ENCODE measurements at places on chromosomes 16 and 17. TPM values are rescaled to one million over a fixed set of nuclear protein-coding genes. Genes with fewer than 3 reads are reported as not detected.

DNA sequence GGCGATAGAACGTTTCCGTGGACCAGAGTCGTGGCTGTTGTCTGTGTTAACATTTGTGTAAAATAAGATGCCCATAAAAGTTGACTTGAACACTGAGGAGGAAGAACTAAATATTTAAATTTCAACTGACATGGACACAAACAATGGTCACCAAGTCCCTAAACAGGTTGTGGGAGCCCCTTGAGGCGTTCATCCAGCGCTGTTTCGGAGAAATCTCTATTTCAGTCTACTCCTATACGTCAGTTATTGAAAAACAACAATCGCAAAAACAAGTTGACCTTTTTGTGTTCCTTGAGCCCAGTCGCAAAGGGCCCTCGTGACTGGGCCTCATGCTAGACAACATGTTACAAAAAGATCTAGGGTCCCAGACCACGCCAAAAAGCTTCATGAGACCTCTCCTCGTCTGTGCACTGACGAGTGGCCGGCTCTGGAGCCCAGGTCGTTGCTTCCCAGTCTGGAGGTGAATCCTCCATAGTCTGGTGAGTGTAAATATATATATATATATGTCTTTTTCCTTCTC, 439 bp upstream of the TMEM231 start:
- peaks cover 5% of the 10 kb centered on the region for H3K4me1 ChIP-seq
- H3K4me3 ChIP-seq = peak overlapping the region; percentile 21
- H3K36me3 ChIP-seq = no peaks in the 10 kb centered on the region
- H3K27me3 ChIP-seq = peaks cover 8% of the 10 kb centered on the region
- no peak for DNase-seq

GRCh38 chr16:56742030-56742984, 12.4 kb downstream of the NUP93 start:
- no peaks in the 10 kb centered on the region for H3K27me3 ChIP-seq
- peak overlapping the region; percentile 91 for H3K27ac ChIP-seq
- DNase-seq = peak; percentile 92
- H3K4me1 ChIP-seq = peaks cover 16% of the 10 kb centered on the region
- no peaks in the 10 kb centered on the region for H3K36me3 ChIP-seq

Gene GLP2R
- under 0.01 TPM for total RNA-seq

Gene SLC13A5
- not detected for total RNA-seq

- DNase-seq = no peak
- H3K4me3 ChIP-seq = no peak overlapping the region
- no peaks in the 10 kb centered on the region for H3K36me3 ChIP-seq
- peaks cover 12% of the 10 kb centered on the region for H3K27me3 ChIP-seq
- H3K27ac ChIP-seq = no peak overlapping the region
These were observed 29.7 kb upstream of the PEMT start for GRCh38 chr17:17621254-17621653.

DNA sequence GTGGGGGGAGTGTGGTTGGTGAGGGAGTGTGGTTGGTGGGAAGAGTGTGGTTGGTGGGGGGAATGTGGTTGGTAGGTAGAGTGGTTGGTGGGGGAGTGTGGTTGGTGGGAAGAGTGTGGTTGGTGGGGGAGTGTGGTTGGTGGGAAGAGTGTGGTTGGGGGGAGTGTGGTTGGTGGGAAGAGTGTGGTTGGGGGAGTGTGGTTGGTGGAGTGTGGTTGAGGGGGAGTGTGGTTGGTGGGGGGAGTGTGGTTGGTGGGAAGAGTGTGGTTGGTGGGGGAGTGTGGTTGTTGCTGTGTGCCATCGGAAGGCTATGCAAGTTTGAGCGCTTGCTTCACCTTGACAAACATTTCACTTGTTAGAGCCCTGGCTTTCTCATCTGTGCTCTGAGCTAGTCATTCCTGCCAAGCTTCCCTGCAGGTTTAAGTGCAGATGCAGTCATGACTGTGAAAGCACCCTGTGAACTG, 20.1 kb downstream of the MINK1 start:
- DNase-seq = no peak
- no peaks in the 10 kb centered on the region for H3K27me3 ChIP-seq

DNA sequence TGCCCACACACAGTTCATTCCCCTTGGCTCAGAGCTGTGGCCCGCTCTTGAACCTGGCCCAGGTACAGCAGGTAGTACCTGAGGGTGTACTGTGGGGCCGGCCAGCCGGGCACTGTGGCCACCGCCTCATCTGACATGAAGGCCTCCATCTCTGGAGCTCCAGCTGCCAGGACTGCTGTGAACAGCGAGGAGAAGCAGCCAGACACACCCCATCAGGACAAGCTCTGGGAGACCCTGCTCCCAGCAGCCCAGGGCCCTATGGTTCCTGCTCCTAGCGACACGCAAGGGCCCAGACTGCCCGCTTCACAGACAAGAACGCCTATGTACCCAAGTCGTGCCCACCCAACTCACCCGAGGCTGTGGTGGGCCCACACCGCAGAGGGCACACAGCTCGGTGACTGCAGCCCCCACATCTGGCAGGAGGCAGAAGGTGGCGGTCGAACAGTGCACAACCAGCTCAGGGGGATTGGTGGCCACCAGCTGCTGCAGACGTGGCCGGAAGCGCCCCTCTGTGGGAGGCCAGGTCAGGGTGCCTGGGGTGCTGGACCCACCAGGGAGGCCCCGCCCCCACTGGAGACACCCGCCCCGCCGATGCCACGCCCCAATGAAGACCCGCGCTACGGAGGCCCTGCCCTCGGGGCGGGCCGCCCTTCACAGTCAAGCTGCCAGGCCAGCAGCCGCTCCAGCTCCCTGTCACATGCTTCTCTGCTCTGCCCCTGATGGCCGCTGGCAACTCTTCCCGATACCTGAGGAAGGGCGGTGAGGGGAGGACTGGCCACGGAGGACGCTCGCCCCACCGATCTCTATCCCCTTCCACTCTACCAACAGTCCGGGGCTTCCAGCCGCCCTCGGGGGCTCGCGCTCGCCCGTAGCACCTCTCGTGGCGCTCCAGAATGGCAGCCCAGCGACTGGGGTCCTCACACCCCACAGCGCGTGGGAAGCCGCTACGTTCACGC, 1.1 kb upstream of the STUB1 start:
- peaks cover 26% of the 10 kb centered on the region for H3K4me1 ChIP-seq
- H3K27ac ChIP-seq = peak overlapping the region; percentile 34
- no peaks in the 10 kb centered on the region for H3K27me3 ChIP-seq
- peaks cover 20% of the 10 kb centered on the region for H3K36me3 ChIP-seq

DNA sequence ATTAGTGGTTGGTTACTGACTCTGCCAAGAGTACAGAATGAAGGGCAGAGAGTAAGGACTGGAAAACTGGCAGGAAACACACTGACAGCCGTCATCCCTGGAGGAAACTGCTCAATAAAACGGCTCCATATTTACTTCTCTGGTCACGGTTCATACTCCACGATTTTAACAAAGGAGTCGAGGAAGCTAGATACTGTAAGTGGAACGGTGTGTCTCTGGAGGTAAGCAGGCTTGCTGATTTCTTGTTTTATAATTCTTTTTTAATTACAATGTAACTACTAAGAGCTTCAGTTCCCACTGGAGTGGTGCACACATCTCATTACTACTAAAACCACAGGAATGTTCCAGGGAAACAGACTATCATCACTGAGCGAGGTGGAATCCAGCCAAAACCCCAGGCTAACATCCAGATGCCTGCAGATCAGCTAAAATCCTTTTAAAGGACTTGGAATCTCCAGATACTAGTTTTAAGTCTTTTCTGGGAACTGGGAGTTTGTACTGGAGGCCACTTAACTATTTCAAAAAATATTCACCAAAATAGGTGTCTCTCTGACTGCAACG, 17.8 kb downstream of the SERPINF1 start:
- H3K27ac ChIP-seq = peak overlapping the region; percentile 88
- peaks cover 18% of the 10 kb centered on the region for H3K4me1 ChIP-seq
- H3K27me3 ChIP-seq = no peaks in the 10 kb centered on the region
- H3K36me3 ChIP-seq = peaks cover 28% of the 10 kb centered on the region
- peak; percentile 95 for DNase-seq
- no peak overlapping the region for H3K4me3 ChIP-seq

- H3K4me1 ChIP-seq = peaks cover 4% of the 10 kb centered on the region
- DNase-seq = peak; percentile 66
- no peaks in the 10 kb centered on the region for H3K27me3 ChIP-seq
- no peak overlapping the region for H3K4me3 ChIP-seq
These were observed 34.2 kb downstream of the TXNDC11 start for GRCh38 chr16:11708421-11708820.

Gene CYBA
- 90.5 TPM for total RNA-seq

DNA sequence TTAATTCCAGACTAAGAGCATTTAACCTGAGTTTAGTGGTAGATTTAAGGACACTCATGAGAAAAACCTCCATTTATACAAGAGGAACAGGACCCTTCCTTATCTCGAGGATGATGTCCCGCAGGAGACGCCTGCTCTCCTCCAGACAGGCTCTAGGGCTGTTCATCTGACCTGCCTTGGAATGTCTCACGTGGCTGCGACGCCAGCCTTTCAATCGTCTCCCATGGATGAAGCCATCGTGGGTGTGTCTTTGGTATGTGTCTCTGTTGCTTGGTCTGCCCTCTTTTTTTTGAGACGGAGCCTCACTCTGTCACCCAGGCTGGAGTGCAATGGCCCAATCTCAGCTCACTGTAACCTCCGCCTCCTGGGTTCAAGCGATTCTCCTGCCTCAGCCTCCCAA, 16.5 kb downstream of the CHMP6 start:
- no peak overlapping the region for H3K4me3 ChIP-seq
- no peak overlapping the region for H3K27ac ChIP-seq
- H3K4me1 ChIP-seq = peaks cover 6% of the 10 kb centered on the region

DNA sequence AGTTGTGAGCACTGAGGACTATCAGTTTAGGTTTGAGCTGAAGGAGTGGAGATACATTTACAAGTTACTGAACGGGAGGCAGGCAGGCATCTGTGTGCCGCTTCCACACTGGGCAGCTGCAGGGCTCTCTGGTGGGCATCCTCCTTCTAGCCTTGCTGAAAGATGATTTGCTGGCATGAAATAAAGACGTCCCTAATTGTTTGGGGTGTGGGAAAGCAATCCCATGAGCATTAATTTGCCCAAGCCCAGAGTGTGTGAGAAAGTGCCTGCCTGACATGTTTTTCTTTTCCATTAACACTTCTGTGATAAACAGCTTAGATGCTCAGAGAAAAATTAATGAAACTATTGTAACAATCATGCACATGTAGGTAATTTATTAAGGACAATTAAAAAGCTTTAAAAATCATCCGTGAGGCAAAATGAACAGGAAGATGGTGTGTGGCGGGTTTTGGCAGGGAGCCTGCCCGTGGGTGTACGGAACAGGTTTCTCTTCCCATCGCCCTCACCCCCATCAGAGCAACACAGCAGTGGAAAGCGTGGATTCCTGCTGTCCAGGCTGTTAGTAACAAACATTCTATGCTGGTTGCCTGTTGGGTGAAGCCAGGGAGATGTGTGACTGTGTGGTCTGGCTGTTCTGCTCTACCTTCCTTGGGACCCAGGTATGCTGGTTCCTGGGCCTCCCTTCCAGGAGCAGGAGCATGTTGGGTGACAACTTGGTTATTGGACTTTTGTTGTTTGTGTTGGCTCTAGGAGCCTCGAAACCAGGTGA, 191.9 kb downstream of the MSI2 start:
- peaks cover 14% of the 10 kb centered on the region for H3K4me1 ChIP-seq
- no peak for DNase-seq
- H3K27me3 ChIP-seq = no peaks in the 10 kb centered on the region
- no peak overlapping the region for H3K27ac ChIP-seq

Gene SUPT4H1
- 83.6 TPM for total RNA-seq

Data from IMR-90 (cell line).